ENCODE measurements at places on chromosomes 12 and 14. TPM values are rescaled to one million over a fixed set of nuclear protein-coding genes. Genes with fewer than 3 reads are reported as not detected.

- H3K27me3 ChIP-seq, result peaks cover 6% of the 10 kb centered on the region
- H3K27ac ChIP-seq, result no peak overlapping the region
- H3K4me3 ChIP-seq, result no peak overlapping the region
These were observed 147.1 kb downstream of the MYRFL start for GRCh38 chr12:69972136-69972535.

DNA sequence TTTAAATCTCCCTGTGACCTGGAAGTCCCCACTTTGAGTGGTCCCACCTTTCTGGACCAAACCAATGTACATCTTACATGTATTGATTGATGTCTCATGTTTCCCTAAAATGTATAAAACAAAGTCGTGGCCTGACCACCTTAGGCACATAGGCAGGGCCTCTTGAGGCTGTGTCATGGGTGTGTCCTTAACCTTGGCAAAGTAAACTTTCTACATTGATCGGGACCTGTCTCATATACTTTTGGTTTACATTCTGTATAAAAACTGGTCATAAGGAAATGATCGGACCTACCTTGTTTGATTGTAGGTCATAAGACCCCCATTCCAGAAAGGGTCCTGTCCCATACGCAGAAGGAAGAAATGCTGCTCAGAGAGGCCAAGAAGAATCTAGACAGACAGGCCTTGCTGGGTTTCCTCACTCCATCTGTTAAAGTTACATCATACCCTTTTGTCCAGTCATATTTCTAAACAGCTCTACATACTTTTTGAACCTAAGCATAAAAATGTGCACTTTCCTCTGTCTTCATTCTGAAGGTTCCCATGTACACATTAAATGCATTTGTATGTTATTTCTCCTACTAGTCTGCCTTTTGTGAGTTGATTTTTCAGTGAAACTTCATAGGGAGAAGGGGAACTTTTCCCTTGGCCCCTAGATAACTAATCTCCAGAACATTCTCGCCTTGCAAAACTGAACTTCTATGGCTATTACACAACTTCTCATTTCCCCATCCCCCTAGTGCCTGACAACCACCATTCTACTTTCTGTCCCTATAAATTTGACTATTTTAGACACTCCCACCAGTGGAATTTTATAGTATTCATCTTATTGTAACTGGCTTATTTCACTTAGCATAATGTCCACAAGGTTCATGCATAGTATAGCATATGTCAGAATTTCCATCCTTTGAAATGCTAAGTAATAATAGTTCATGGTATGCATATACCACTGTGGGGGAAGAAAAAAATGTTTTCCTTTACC is 30.2 kb upstream of the CPM start:
- H3K4me3 ChIP-seq, result no peak overlapping the region
- H3K36me3 ChIP-seq, result no peaks in the 10 kb centered on the region
- H3K27ac ChIP-seq, result no peak overlapping the region

GRCh38 chr12:92378682-92379479 is 233.2 kb upstream of the BTG1 start:
- no peaks in the 10 kb centered on the region for H3K4me1 ChIP-seq
- no peaks in the 10 kb centered on the region for H3K36me3 ChIP-seq
- no peaks in the 10 kb centered on the region for H3K27me3 ChIP-seq

GRCh38 chr14:67413806-67414769 is 2.1 kb upstream of the PLEK2 start:
- no peak overlapping the region for H3K4me3 ChIP-seq
- no peak for DNase-seq
- H3K27me3 ChIP-seq, result peaks cover 21% of the 10 kb centered on the region
- H3K27ac ChIP-seq, result no peak overlapping the region
- no peaks in the 10 kb centered on the region for H3K36me3 ChIP-seq

Gene TMEM132C
- not detected for total RNA-seq

DNA sequence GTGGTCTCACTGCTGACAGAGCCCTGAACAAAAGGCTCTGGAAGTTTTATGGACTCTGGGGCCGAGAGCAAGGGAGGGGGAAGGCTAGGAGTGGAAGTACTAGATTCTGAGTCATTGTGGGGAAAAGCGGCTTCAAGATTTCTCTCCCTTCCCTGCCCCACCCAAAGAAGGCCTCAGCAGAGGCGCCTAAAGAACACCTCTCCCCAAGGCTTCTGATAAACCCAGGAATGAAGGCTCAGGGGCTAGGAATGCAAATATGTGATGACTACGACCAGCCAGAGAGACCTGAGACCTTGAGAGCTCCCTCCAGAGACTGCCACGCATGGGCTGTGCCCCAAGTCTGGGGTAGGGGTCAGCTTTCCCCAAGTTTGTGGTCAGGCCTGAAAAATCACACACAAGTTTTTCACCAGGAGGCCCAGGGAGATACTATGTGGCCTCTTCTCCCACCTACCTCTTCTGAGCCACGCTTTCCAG is 130.7 kb upstream of the HIF1A start:
- H3K27ac ChIP-seq, result no peak overlapping the region
- H3K4me1 ChIP-seq, result peaks cover 44% of the 10 kb centered on the region
- no peaks in the 10 kb centered on the region for H3K27me3 ChIP-seq

- H3K36me3 ChIP-seq, result no peaks in the 10 kb centered on the region
- H3K27ac ChIP-seq, result no peak overlapping the region
- H3K4me3 ChIP-seq, result no peak overlapping the region
These were observed 123.3 kb downstream of the KICS2 start for GRCh38 chr12:64098709-64099354.

GRCh38 chr12:64951944-64952343 is 127.5 kb downstream of the TBC1D30 start:
- no peak overlapping the region for H3K4me3 ChIP-seq
- DNase-seq, result no peak
- no peaks in the 10 kb centered on the region for H3K36me3 ChIP-seq
- no peaks in the 10 kb centered on the region for H3K4me1 ChIP-seq
- H3K27ac ChIP-seq, result no peak overlapping the region

GRCh38 chr12:123102366-123102765 is 48.5 kb downstream of the PITPNM2 start:
- no peak overlapping the region for H3K4me3 ChIP-seq
- no peak for DNase-seq
- no peaks in the 10 kb centered on the region for H3K36me3 ChIP-seq
- peaks cover 41% of the 10 kb centered on the region for H3K4me1 ChIP-seq

Gene CMTM5
- total RNA-seq, result not detected

- H3K36me3 ChIP-seq, result no peaks in the 10 kb centered on the region
- no peak for DNase-seq
- peaks cover 36% of the 10 kb centered on the region for H3K27me3 ChIP-seq
These were observed 6.5 kb downstream of the PHLDA1 start for GRCh38 chr12:76024942-76025600.

DNA sequence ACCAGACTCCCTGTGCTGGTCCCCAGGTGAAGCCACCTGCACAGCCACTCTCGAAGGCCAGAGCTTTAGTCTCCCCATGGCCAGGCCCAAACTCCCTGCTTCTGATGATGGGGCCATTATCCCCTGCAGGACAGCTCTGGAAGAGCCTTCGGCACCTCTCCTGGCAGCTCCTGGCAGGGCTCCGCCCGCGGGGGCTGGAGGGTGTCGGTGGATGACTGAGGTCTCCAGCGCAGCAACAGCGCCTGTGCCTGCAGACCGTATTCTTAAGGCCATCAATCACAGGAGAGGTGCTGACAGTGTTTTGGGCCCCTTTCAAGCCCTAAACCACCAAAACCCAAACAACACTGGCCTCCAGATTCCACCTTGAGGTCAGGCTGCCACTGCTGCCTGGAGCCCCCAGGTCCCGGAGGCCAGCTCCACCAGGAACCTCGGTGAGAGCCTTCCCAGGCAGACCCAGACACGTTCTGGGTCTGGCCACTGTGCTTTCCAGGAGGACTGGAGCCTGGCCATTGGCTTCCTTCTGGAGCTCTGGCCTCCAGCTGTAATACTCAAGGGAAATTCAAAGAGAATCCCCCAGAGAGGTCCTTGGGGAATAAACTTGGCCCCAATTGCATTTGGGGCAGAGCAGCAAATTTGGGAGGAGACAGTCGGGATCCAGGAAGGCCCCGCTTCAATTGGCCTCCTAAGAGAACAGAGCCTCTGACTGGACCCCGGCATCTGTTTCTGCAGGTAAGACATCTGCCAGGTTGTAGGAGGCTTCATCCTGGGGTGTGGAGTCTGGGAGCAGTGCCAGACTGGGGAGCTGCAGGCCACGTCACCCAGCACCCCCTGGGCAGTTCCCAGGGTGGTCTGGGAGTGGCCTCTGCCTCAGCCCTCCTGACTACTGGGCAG is 210.6 kb upstream of the RTL1 start:
- peaks cover 6% of the 10 kb centered on the region for H3K4me1 ChIP-seq
- no peaks in the 10 kb centered on the region for H3K36me3 ChIP-seq
- H3K27ac ChIP-seq, result no peak overlapping the region

DNA sequence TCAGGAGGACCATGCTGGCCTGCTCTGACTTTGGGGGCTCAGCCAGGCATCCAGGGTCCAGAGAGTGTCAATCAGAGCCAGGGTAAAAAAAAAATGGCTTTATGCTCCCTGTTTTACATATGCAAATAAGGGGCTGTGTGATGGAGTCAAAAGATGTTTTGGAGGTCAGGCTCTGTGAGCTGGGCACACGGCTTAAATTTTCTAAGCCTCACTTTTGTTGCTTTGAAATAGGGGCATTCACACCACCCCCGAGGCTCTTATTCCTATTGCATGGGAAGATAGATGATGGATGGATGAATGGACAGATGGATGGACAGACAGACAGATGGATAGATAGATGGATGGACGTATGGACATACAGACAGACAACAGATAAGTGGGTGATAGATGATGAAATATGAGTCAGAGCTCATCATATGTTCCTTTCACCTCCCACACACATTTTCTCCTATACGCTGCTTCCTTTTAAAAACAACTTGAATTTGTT is 42.7 kb downstream of the RIN3 start:
- DNase-seq, result no peak
- no peak overlapping the region for H3K27ac ChIP-seq
- peaks cover 43% of the 10 kb centered on the region for H3K4me1 ChIP-seq

DNA sequence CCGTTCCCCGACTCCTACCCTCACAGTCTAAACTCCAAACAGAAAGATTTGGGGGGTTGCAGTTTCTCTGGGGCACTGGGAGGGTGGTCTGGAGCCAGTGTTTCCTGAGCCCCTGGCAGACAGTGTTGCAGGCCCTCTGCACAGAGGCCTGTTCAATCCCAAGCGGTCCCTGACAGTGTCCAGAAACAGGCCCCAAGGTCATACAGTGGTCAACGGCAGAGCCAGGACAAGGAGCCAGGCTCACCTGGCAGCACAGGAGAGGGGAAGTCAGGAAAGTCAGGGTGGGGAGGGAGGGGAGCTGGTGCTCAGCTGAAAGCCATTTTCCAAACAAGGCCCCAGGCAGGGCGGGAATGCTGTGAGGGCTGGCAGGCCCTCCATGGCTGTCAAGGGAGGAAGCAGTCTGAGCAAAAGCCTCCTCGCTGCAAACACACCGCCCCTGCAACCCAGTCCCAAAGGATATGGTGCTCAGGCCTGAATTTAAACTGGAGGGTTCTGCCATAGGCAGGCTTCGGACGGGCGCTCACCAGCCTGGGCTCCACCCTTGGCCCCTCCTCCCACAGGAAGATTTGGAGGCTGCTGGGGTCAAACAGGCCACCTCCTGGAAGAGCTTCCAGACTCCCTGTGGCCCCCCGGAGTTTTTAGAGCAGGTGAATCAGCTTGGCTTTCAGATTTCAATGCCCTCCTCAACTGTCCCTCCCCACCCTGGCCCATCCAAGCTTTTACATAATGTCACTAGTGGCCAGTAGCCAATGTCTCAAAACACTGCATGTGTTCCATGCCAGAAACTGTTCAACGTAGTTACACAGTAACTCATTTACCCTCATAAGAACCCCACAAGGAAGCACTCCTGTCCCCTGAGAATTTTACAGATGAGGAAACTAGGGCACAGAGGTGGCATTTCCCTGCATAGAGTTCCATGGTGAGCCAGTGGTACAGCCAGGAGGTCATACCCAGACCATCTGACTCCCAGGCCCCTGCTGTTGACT is 41.5 kb downstream of the CHGA start:
- DNase-seq, result no peak
- no peak overlapping the region for H3K4me3 ChIP-seq
- H3K36me3 ChIP-seq, result peaks cover 32% of the 10 kb centered on the region
- H3K27ac ChIP-seq, result no peak overlapping the region

- no peaks in the 10 kb centered on the region for H3K36me3 ChIP-seq
- no peak overlapping the region for H3K27ac ChIP-seq
- H3K4me1 ChIP-seq, result peaks cover 11% of the 10 kb centered on the region
- peak overlapping the region; percentile 59 for H3K4me3 ChIP-seq
- H3K27me3 ChIP-seq, result peaks cover 17% of the 10 kb centered on the region
- DNase-seq, result no peak
These were observed 524 bp upstream of the P2RX2 start for GRCh38 chr12:132617822-132618682.

DNA sequence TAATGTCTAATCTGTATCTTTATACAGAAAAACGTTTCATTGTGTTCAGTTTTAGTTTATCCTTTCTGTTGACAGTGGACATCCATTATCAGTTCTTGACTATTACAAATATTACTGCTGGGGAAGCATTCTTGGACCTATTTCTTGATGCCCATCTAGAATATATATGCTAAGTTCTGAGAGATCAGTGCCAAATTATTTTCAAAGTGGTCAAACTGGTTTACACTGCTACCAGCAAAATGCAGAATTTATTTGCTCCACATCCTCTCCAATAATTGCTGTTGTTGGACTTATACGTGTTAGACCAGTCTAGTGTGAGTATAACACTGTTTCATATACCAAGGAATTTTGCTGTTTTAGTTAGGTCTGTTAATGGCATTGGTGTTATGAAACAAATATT is 85.5 kb upstream of the TRAF3 start:
- no peak overlapping the region for H3K27ac ChIP-seq
- H3K4me1 ChIP-seq, result peaks cover 56% of the 10 kb centered on the region
- no peaks in the 10 kb centered on the region for H3K36me3 ChIP-seq

DNA sequence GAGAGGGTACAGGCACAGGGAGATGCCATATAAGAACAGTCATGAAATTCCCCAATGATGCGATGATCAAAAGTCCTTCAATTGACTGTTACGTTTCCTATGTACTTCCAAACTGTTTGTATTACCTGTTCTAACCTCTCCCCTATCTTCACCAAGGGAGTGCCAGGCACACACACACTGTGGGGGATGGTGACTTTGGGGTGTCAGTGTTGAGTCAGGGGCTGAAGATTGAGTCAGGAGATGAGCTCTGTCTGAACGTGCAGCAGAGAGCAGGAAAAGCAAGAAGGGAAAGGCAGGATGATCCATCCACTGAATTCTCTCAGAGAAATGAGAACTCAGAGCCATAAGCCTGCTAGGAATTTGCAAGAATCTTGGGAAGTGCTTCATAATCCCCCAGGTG is 153.4 kb downstream of the EFCAB11 start:
- no peaks in the 10 kb centered on the region for H3K36me3 ChIP-seq
- no peak overlapping the region for H3K4me3 ChIP-seq
- no peak for DNase-seq
- H3K27me3 ChIP-seq, result no peaks in the 10 kb centered on the region
- H3K4me1 ChIP-seq, result no peaks in the 10 kb centered on the region
- no peak overlapping the region for H3K27ac ChIP-seq

DNA sequence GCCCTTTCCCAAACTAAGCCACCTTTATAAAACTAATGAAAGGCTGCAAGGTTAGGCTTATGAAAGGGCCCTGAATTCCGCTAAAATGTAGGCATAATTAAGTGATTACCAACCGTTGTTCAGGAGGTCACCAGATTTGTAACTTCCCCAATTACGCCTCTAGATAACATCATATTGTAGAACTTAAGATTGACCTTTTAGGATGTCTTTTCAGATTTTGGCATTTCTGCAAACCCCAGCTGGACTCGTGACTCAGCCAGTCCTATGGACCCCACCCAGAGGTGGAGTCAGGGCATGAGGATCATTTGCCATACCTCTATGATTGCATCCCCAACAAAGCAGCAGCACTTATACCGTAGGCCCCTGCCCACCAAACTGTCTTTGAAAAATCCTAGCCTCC is 3.7 kb upstream of the LPCAT3 start:
- H3K27me3 ChIP-seq, result no peaks in the 10 kb centered on the region
- DNase-seq, result no peak
- no peak overlapping the region for H3K27ac ChIP-seq
- peaks cover 12% of the 10 kb centered on the region for H3K4me1 ChIP-seq
- H3K4me3 ChIP-seq, result no peak overlapping the region
- no peaks in the 10 kb centered on the region for H3K36me3 ChIP-seq
